ENCODE measurements at places on chromosomes 16 and 17.

- DNase-seq, result peak; percentile 66
These were observed 329 bp downstream of the SMARCD2 start for GRCh38 chr17:63842173-63842539.

GRCh38 chr16:4496305-4496704 is 20.1 kb downstream of the HMOX2 start:
- DNase-seq, result no peak

DNA sequence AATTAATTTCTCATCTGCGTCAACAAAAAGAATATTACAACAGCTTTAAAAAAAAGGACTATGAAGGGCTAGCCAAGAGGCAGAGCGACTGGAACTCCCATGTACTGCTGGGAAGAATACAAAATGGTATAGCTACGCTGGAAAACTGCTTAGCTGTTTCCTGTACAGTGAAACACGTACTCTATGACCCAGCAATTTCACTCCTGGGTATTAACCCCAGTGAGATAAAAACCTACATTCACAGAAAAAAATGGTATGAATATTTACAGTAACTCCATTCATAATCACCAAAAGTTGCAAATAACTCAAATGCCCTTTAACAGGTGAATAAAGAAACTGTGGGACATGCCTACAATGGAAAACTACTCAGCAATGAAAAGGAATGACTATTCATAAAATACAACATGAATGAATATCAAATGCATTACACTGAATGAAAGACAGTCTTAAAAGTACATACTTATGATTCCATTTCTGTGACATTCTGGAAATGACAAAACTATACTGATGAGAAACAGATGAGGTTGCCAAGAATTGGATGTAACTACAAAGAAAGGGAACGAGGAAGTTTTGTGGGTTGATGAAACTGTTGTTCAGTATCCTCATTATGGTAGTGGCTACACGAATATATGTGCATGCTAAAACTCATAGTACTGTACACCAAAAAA is 27.6 kb downstream of the CMTM4 start:
- no peak for DNase-seq

DNA sequence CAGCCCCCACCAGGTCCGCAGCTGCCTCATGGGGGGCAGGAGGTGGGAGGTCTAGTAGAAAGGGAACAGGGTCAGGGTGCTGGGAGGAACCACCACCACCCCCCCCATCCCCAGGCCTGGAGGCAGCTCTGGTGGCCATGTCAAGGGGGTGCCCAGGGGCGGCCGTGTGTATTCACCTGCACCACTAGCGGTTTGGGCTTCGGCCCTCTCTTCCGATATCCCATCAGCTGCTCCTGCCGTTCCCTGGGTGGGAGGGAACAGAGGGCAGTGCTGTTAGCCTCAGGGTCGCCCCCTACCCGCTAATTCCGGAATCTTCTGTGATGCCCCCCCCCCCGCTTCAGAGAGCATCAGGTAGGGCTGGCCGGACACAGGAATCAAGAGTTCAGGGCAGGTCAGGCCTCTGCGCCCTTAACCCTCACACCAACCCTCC is 3.8 kb downstream of the CBX4 start:
- DNase-seq, result no peak

GRCh38 chr17:42276359-42276608 is at the start of gene STAT5B:
Gene STAT5B, minus strand, starts transcription at chr17:42276391. Its CDS starts 44,264 bp downstream, at chr17:42232127.
- peak; percentile 36 for DNase-seq

DNA sequence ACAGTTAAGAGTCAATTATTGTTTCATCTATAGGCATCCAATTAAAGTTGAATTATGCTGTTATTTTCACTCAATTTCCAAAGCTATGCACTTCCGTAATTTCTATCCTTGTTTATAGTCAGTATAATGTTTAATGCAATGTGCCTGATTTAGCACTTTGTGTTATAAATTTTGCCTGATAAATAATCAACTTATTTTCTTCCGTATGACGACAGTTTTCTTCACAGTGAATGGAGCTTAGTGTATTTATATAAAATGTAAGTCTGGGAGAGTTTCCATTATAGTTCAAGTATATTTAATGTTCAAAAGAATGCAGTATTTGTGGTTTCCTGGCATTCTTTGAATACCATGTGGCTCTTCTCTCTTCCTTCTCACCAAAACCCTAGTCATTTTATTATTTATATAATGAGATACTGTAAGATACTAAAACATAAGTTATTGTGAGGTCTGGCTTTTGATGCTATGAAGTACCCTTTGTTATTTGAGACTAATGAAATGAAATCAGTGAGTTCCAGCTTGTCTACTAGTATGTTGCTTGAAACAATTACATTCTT is 240.6 kb downstream of the PRKCA start:
- DNase-seq, result no peak

DNA sequence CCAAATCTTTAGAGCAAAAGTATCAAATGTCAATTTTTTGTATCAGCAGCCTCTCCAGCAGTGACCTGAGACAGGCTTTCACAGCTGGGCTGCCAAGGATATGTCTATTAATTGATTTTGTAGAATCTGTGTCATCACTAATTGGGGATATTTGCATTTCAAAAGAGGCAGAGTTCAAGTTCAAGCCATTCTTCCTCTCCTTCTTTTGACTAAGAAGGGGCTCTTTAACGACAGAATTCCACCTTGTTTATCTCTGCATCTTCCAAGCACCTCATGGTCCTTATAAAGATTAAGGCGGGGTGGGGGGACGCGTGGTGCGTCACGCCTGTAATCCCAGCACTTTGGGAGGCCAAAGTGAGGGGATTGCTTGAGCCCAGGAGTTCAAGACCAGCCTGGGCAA is 15.2 kb upstream of the BHLHA9 start:
- DNase-seq, result no peak

- no peak for DNase-seq
These were observed 3.6 kb downstream of the RHOT2 start for GRCh38 chr16:671353-672131.

DNA sequence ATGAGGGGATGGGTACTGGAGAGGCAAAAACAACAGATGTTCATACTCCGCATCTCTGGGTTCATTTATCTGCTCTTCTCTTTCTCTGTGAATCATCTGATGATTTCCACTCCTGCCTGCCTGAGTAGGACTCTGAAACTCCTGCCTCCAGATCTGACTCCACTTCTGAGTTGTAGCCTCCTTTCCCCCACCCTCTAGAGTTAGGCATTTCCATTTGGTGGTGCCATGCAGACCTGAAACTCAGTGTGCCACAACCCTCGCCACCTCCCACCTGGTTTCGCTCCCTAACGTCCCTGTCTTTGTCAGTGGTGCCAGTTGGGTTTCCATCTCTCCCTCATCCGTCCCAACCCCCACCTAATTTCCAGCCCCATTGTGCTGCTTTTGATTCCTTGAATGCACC is 126.2 kb downstream of the PRKCB start:
- DNase-seq, result no peak

DNA sequence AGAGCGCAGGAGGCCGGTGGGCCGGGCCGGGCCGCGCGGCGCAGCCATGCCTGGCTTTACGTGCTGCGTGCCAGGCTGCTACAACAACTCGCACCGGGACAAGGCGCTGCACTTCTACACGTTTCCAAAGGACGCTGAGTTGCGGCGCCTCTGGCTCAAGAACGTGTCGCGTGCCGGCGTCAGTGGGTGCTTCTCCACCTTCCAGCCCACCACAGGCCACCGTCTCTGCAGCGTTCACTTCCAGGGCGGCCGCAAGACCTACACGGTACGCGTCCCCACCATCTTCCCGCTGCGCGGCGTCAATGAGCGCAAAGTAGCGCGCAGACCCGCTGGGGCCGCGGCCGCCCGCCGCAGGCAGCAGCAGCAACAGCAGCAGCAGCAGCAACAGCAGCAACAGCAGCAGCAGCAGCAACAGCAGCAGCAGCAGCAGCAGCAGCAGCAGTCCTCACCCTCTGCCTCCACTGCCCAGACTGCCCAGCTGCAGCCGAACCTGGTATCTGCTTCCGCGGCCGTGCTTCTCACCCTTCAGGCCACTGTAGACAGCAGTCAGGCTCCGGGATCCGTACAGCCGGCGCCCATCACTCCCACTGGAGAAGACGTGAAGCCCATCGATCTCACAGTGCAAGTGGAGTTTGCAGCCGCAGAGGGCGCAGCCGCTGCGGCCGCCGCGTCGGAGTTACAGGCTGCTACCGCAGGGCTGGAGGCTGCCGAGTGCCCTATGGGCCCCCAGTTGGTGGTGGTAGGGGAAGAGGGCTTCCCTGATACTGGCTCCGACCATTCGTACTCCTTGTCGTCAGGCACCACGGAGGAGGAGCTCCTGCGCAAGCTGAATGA is 606 bp downstream of the THAP11 start:
- peak; percentile 80 for DNase-seq

- DNase-seq, result no peak
These were observed 85.8 kb downstream of the IRX5 start for GRCh38 chr16:55016515-55016914.

DNA sequence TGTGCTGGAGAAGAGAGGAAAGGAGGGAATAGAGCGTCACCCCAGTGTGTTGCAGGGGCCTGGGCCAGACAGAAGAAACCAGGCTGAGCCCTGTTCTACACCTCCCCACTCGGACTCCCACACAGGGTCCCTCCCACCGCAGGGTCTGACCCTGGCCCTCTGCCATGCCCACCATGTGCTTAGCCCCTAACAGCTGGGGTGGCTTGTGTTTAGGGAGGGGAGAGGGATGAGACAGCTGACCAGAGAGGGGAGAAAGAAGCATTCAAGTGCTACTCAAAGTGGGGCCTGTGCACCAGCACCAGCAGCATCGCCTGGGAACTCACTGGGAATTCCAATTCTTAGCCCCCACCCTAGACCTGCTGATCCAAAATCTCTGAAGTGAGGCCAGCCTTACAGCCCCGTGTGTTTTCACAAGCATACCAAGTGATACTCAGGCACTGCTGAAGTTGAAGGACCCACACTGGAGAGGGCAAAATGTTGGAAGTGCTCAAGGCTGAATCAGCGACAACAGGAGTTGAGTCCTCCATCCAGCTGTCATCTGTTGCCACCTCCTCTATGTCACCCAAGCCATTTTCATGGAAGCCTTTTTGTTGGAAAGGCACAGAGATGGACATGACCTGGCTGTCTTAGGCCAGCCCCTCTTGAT is 47.0 kb downstream of the FZD2 start:
- no peak for DNase-seq

DNA sequence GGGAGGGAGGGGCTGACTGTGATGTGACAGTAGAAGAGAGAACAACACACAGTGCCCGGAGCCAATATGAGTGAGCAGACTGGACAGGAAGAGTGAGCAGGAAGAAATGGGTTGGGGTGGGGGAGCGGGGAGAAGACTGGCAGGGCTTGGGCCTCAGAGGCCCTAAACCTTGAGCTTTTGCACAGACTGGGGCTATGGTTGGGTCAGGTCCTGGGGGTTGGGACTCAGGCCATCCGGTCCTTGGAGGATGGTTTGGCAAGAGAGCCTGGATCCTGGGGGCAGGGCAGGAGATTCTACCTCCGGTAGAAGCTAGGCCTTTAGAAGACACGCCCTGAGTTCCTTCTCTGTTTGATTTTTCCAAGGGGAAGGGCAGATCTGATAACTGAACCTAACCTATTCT is 1.1 kb downstream of the CAMTA2 start:
- no peak for DNase-seq

DNA sequence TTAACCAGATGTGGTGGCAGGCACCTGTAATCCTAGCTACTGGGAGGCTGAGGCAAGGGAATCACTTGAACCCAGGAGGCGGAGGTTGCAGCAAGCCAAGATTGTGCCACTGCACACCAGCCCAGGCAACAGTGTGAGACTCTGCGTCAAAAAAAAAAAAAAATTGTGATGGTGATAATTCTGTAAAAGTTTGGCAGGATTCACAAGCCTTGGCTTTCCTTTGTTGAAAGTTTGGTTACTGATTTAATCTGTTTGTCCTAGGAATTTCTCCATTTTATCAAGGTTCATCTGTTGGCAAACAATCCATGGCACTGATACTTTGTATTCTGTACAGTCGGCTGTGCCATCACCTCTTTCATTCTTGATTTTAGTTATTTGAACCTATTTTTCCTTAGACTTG is 15.9 kb downstream of the EIF4A3 start:
- DNase-seq, result no peak

DNA sequence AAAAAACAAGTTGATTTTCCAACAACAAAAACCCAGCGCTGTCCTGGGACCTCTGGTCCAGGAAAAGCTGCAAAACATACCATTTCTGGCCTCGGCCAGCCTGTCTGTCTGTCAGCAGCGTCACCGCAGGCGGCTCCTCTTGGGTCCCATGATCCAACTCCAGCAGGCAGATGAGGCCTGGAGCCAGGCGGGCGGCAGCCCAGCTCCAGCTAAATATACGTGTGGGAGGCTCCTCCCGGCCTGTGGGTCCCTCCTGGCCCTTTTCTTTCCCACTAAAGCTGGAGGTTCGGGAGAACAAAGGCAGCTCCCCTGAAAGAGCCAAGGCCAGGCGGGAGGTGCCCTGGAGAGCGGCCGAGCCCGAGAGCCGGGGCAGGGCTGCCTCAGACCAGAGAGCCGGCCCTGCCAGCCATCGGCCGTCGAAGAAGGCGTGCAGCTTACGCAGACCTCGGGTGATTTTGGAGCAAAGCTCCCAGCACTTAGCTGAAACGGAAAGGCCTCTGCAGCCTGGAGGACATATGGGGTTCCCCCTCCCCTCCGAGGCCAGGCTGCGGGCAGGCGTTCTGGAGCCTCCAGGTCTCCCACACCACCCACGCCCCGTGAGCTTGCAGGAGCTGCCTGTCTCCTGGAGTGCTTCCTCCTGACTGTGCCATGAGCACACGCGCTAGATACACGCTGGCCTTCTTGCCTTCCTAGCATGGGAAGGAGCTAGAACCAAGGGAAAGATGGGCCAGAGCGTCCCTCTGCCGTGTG is 19.9 kb upstream of the JPH3 start:
- no peak for DNase-seq

GRCh38 chr16:72788269-72788809 is 259.6 kb downstream of the ZFHX3 start:
- no peak for DNase-seq

DNA sequence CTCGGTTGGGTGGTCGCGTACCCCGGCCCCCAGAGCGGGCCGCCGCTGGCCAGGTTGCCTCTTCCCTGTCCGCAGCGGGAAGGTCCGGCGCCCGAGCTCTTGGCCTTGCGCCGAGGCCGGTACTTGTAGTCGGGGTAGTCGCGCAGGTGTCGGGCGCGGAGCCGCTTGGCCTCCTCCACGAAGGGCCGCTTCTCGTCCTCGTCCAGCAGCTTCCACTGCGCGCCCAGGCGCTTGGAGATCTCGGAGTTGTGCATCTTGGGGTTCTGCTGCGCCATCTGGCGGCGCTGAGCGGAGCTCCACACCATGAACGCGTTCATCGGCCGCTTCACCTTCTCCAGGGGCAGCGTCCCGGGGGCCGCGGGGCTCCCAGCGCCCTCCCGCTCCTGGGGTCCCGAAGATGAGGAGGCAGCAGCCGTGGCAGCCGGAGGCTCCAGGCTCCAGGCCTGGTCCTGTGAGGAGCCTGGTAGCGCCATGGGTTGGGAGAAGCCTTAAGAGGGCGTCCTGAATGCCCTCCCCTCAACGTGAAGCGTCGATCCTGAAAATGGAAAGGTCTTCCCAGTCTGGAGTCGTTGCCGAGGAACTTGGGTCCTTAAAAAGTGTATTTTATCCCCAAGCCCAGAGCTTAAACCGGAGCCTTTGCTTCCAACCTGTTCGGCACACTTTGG is 558 bp downstream of the SOX15 start:
- peak; percentile 79 for DNase-seq

- no peak for DNase-seq
These were observed at the start of gene TLCD2 for GRCh38 chr17:1709971-1710806. Gene TLCD2, minus strand, starts transcription at chr17:1710377. Its CDS starts 135 bp downstream, at chr17:1710242.
